ENCODE measurements at places on chromosomes 1 and 21.

GRCh38 chr1:179545321-179545720, 30.4 kb downstream of the NPHS2 start:
- no peak for DNase-seq

GRCh38 chr1:15260418-15261154, 13.6 kb downstream of the FHAD1 start:
- peak; percentile 74 for DNase-seq

GRCh38 chr21:40516335-40516734, 330.6 kb downstream of the DSCAM start:
- no peak for DNase-seq

GRCh38 chr1:23657659-23658275, 33.8 kb upstream of the RPL11 start:
- DNase-seq, result peak; percentile 28

DNA sequence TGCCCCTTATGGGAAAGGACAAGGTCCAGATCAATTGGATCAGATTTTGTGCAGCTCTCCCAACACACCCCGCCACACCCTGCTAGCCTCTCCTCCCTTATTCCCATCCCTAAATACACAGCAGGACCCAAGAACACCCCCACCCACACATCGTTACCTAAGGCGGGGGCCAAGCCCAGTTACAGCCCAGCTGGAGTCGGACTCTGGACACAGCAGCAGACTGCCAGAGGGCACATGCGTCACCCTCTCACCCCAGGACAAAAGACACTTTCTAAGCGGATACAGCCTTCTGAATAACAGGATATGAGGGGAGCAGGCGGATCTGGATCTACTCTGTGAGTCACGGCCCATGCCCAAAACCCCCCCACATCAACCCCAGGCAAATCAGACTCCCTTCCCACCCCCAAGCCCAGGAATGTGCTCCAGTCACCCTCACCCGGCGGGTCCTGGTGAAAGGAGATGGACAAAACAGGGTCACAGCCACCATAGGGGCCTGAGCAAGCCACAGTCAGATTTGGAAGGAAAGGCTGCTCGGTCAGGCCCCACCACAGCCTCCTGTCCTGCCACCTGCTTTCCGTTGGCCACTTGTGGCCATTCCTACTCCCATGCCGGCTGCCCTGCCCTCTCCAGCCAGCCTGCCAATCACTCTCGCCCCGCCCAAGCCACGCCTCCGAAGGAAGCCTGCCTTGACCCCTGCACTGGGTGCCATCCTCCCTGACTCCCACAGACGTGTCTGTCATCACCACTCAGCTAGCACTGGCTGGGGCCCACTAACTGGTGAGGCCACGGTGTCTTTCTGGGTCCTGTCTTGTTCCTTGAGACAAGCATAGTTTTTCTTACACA, 4.0 kb downstream of the S100A16 start:
- DNase-seq, result peak; percentile 80

- no peak for DNase-seq
Observed at GRCh38 chr21:16945580-16945979, 567.3 kb upstream of the CXADR start.

DNA sequence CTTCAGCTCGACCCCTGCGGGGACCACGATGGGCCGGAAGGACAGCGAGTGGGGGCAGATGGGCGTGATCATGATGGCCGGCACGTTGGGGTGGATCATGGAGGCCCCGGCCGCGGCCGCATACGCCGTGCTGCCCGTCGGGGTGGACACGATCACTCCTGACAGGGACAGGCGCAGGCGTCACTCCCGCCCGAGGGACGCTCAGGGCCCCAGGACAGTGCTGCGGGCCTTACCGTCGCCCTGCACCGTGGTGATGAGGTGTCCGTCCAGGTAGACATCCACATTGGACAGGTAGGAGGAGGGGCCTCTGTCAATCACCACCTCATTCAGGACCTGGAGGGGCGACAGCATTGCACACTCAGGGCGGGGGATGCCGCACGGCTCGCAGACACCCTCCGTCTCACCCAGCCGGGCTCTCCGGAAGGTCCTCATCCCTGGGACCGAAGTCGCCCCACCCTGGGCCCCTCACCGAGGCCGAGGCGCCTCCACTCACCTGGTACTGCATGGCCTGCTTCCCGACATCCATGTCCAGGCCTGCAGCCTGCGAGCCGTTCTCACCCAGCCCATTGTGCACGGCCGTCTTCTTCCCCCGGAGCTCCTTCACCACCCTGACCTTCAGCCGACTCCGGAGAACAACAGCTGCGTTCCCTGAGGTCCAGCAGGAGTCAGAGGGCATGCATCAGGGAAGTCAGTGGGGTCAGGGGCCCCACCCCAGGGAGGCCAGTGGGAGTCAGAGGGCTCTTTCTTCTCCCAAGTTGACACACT, 24.0 kb downstream of the NADK start:
- no peak for DNase-seq

GRCh38 chr1:76079475-76080227, 5.1 kb downstream of the ST6GALNAC3 start:
- no peak for DNase-seq

DNA sequence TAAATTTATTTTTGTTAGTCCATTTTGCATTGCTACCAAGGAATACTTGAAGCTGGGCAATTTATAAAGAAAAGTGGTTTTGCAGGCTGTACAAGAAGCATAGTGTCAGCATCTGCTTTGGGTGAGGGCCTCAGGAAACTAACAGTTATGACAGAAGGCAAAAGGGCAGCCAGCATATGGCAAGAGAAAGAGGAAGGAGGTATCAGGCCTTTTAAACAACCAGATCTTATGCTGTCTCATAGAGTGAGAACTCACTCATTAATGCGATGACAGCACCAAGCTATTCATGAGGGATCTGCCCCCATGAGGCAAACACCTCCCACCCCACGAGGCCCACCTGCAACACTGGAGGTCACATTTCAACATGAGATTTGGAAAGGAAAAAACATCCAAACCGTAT, 898.4 kb downstream of the KCNT2 start:
- no peak for DNase-seq

DNA sequence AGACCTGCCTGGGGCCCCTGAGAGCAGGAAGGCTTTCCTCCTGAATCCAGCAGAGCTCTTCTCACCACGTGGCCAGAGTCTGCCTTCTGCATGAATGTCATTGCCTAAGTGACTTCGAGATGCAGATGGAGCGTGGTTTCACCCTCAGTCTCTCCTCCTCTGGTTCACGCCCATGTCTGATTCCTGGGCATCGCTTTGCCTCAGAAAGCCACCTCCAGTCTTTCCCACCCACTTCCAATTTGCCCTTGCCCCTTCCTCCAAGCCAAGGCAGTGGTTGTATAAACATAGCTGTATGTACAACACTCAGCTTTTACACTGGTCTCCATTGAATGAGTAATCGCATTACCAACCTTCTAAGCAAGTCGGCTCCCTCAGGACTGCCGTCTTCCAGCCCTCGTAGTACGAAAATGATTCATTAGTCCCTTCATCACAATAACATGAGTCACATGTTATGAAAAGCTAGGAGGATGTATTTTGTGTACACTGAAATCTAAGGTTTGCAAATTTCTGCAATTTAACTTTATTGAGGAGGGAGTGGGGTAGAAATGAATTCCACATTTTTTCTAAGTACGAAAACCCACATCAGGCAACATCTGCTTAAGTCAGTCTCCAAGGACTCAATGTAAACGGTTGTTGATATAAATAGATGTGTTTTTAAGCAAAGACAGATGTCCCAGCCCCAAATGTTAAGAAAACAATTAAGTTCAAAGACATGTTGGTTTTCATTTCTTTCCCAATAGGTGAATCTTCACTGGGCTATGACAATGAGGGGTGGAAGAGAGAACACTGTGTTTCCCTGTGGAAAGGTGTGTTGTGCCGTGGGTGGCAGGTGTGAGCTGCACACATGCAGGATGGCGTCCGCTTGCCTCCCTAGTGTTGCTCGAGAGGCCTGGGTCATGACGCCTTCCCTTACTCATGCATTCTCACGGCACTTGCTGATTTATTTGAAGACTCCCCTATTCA, 32.3 kb upstream of the ETS2 start:
- DNase-seq, result no peak

- no peak for DNase-seq
Observed at GRCh38 chr1:111202366-111202706, 1.9 kb upstream of the DENND2D start.

DNA sequence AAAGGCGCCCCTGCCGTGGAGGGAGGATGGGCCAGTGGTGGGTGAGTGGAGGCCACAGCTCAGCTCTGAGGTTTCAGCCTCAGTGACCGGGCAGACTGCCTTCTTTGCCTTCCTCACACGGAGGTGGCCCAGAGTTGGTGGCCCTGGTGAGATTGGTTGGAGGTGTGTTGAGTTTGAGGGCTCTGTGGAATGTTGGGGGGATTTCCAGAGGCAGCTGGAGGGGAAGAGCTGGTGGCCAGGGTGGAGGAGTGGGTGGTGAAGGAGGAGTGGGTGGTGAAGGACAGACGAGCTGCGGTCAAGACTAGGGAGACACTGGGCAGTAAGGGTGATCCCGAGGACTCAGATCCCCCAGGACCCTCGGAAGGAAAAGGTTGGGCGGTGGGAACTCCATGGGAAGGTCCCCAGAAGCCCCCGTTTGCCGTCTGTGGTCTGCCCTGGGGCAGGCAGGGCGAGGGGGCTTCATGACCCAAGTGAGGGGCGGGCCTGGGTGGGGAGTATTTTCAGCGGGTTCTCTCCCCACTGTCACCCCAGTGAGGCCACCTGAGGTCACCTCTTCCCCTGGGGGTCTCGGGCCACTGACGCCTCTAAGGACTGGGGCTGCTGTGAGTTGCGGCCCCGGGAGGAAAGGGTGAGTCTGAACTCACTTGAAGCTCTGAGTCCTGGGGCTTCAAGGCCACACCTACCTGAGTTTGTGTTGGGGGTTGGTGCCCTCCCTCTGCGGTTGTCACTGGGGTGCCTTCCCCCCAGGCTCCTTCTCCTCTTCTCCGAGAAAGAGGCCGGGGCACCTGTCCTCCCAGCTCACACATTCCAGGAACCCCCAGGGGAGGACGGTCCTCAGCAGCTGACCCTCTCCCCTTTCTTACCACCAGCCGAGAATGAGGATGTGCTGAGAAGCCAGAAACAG, 22.7 kb upstream of the PIK3CD start:
- no peak for DNase-seq

DNA sequence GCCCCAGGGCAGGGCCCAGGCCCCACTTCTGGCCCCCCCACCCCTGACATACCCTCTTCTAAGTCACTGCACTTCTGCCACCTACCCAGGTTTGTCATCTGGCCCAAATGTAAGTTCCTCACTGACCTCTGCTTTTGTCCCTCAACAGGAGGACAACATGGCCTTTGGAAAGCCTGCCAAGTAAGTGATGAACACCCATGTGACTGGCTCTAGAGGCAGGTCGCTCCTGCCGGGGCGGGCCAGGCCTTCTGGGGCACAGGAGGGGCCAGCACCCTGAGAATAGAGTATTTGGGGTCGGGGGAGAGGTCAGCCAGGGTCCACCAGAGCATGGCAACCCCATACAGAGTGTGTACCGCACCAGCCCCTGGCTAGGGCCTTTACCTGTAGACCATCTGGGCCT, 9.9 kb upstream of the SYTL1 start:
- DNase-seq, result no peak

GRCh38 chr1:43373066-43373940, 5.5 kb upstream of the ELOVL1 start:
- DNase-seq, result no peak

DNA sequence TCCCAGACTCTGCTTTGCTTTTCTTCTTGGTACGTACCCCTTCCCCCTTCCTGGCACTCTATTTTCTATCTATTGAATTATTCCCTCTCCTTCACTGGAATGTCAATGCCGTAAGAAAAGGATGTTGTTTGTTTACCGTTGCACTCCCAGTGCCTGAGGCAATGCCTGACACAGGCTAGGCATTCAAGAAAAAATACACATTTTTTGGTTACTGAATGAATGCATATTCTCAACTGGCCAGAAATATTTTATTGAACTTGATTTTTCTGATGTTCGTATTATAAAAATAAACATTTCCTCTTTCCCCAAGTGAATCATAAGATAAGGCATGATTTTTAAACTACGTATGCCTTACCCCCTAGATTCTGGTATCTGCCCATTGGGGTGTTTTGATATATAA, 41.2 kb downstream of the GNG12 start:
- no peak for DNase-seq

- DNase-seq, result no peak
Observed at GRCh38 chr1:14713077-14713476, 114.6 kb downstream of the KAZN start.

GRCh38 chr1:11143907-11144306, 44.2 kb upstream of the EXOSC10 start:
- DNase-seq, result no peak

GRCh38 chr21:44304877-44305293, 5.0 kb downstream of the PFKL start:
- peak; percentile 40 for DNase-seq

DNA sequence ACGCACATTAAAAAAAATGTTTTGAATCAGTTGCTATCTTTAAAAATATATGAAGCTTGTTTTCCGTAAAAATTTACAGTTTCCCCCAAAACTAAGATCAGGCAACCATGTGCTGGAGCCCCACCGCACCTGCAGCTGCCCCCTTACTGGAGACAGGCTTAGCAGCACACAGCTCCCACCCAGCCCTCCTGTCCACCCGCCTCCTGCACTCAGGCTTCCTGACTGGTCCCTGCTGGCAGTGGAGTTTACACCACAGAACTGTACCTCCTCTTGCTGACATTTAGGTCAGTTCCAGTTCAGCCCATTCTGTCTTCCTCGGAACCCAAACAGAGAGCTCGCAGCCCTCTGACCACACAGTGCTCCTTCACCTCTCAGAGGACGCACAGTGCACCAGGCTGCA, 2.1 kb downstream of the GPR161 start:
- no peak for DNase-seq

DNA sequence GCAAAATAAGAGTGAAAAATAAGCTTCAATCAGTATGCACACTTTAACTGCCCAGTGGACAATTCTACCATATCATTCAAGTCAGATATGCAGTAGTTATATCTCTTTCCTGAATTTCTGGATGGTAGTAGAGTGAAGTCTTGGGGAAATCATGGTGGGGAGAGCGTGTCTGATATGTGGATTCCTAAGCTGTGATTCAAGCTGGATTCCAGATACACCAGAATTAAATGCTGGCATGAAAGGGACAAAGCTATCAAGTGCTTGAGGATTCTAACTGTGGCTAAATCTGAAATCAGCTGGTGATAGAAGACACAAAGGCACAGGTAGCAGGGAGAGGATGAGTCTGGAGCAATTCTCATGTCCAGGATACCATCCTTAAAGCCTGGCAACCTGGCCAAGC, 323.5 kb downstream of the DUSP10 start:
- DNase-seq, result no peak

- DNase-seq, result no peak
Observed at GRCh38 chr1:239722035-239722434, 335.7 kb downstream of the CHRM3 start.

GRCh38 chr1:240464099-240464498, 147.9 kb downstream of the GREM2 start:
- no peak for DNase-seq

GRCh38 chr1:171248302-171248701, at the start of gene FMO1:
Gene FMO1, plus strand, starts transcription at chr1:171248494. Its CDS starts 9,594 bp downstream, at chr1:171258088.
- DNase-seq, result no peak

DNA sequence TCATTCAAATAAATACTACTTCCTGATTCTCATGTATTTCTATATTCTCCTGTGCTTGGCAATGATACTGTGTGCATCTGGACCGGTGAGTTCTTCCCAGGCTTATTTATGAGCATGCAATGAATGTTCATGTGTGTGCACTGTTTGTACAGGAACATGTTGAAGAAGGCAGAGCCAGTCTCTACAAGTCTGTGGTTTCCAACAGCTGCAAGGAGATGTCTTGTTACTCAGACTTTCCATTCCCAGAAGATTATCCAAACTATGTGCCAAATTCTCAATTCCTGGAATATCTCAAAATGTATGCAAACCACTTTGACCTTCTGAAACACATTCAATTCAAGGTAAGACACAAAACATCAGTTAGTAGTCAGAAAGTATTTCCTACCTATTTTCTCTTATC, 19.1 kb downstream of the FMO1 start:
- no peak for DNase-seq
